A549 treated with AZD2906 at 1 μM for 4 hours (cell line): ENCODE measurements at places on chromosomes 13 and 19. TPM values are rescaled to one million over a fixed set of nuclear protein-coding genes. Genes with fewer than 3 reads are reported as not detected.

Gene SLC15A1
- total RNA-seq: 0.02 to 0.09 TPM (median 0.03 TPM) in 4 of 5 replicates, not detected in the other

Gene SIRT6
- total RNA-seq: 26.8 to 40.9 TPM (median 35.5 TPM) in 5 replicates

Gene ERF
- total RNA-seq: 103 to 127 TPM (median 117 TPM) in 5 replicates

Gene LIM2
- total RNA-seq: not detected in 5 replicates

Gene IGLON5
- total RNA-seq: 0.05 to 0.12 TPM (median 0.08 TPM) in 5 replicates

Gene TMEM38A
- total RNA-seq: 0.99 to 1.3 TPM (median 1.2 TPM) in 5 replicates

Gene ICAM4
- 0.08 to 0.12 TPM (median 0.11 TPM) in 4 of 5 replicates, not detected in the other for total RNA-seq

Gene ACP7
- total RNA-seq: 0.05 to 0.10 TPM (median 0.05 TPM) in 4 of 5 replicates, not detected in the other

Gene LILRA5
- 0.09 TPM in 1 of 5 replicates, not detected in the others for total RNA-seq

Gene CA11
- 6.9 to 11.7 TPM (median 9.4 TPM) in 5 replicates for total RNA-seq

Gene TLE6
- 4.7 to 6.8 TPM (median 5.3 TPM) in 5 replicates for total RNA-seq

Gene ZGLP1
- total RNA-seq: 0.79 to 2.7 TPM (median 1.7 TPM) in 5 replicates

Gene ZNF541
- total RNA-seq: 0.03 to 0.06 TPM (median 0.05 TPM) in 4 of 5 replicates, not detected in the other

Gene FFAR2
- total RNA-seq: 0.02 TPM in 1 of 5 replicates, not detected in the others

Gene FAM216B
- not detected in 5 replicates for total RNA-seq

Gene ZNF761
- 6.8 to 7.8 TPM (median 6.9 TPM) in 5 replicates for total RNA-seq

Gene GPR18
- not detected in 5 replicates for total RNA-seq

Gene ZNF418
- 0.84 to 1.5 TPM (median 1.2 TPM) in 5 replicates for total RNA-seq

Gene CEACAM3
- not detected in 5 replicates for total RNA-seq

Gene KLF1
- 0.05 TPM in 1 of 5 replicates, not detected in the others for total RNA-seq

Gene APOC1
- total RNA-seq: 110 to 119 TPM (median 111 TPM) in 5 replicates

Gene CAMSAP3
- 4.8 to 6.6 TPM (median 6.4 TPM) in 5 replicates for total RNA-seq

Gene PRODH2
- total RNA-seq: 0.14 to 0.56 TPM (median 0.23 TPM) in 5 replicates

Gene PTPRH
- total RNA-seq: 2.8 to 4.5 TPM (median 3.7 TPM) in 5 replicates

Gene TTYH1
- total RNA-seq: 0.03 to 0.25 TPM (median 0.17 TPM) in 4 of 5 replicates, not detected in the other

Gene ZNF888
- 0.05 TPM in 1 of 5 replicates, not detected in the others for total RNA-seq

Gene KLF12
- total RNA-seq: 1.5 to 2.8 TPM (median 2.2 TPM) in 5 replicates

Gene GDF15
- total RNA-seq: 10.6 to 23.6 TPM (median 18.0 TPM) in 5 replicates

Gene CCDC169
- total RNA-seq: 0.07 to 0.44 TPM (median 0.29 TPM) in 5 replicates

Gene KIR3DL2
- total RNA-seq: not detected in 5 replicates

Gene PODNL1
- total RNA-seq: 0.65 to 1.6 TPM (median 1.4 TPM) in 5 replicates

Gene RNF17
- not detected in 5 replicates for total RNA-seq

Gene PCDH8
- total RNA-seq: not detected in 5 replicates

Gene PEAK3
- total RNA-seq: 0.17 to 0.39 TPM (median 0.28 TPM) in 5 replicates

Gene ZNF470
- total RNA-seq: 1.3 to 1.7 TPM (median 1.5 TPM) in 5 replicates

Gene HDGFL2
- total RNA-seq: 25.2 to 29.7 TPM (median 26.5 TPM) in 5 replicates

Gene LRG1
- total RNA-seq: 0.06 to 0.20 TPM (median 0.11 TPM) in 5 replicates

Gene PTH2
- total RNA-seq: not detected in 5 replicates

Gene LHFPL6
- total RNA-seq: 6.6 to 8.7 TPM (median 8.0 TPM) in 5 replicates

Gene SMIM24
- 0.80 to 1.1 TPM (median 0.97 TPM) in 5 replicates for total RNA-seq

Gene NLRP11
- total RNA-seq: 0.01 to 0.03 TPM (median 0.03 TPM) in 4 of 5 replicates, not detected in the other

Gene MAB21L1
- not detected in 5 replicates for total RNA-seq

Gene TEKTIP1
- 0.16 to 0.21 TPM (median 0.20 TPM) in 3 of 5 replicates, not detected in the others for total RNA-seq

Gene C19orf85
- not detected in 5 replicates for total RNA-seq

Gene NCR1
- not detected in 5 replicates for total RNA-seq

Gene SOX1
- not detected in 5 replicates for total RNA-seq

Gene SIGLEC5
- not detected in 5 replicates for total RNA-seq

Gene ALKBH6
- 23.0 to 25.8 TPM (median 24.4 TPM) in 5 replicates for total RNA-seq

Gene CYP2B6
- total RNA-seq: 0.03 TPM in 1 of 5 replicates, not detected in the others

Gene PRTN3
- total RNA-seq: 0.15 to 0.60 TPM (median 0.43 TPM) in 5 replicates

Gene ZNF787
- total RNA-seq: 28.1 to 54.3 TPM (median 46.6 TPM) in 5 replicates

Gene CRB3
- 2.9 to 5.1 TPM (median 4.1 TPM) in 5 replicates for total RNA-seq

Gene MISP
- 67.9 to 84.4 TPM (median 83.1 TPM) in 5 replicates for total RNA-seq

Gene SIGLEC12
- total RNA-seq: not detected in 5 replicates

Gene MTIF3
- 20.1 to 23.4 TPM (median 22.5 TPM) in 5 replicates for total RNA-seq

Gene NRTN
- total RNA-seq: 1.2 to 1.6 TPM (median 1.3 TPM) in 5 replicates
